ENCODE measurements at places on chromosomes 2 and 18.

- DNase-seq: no peak
Observed at GRCh38 chr2:165144315-165144714, 59.5 kb downstream of the SCN3A start.

- no peak for DNase-seq
Observed at GRCh38 chr2:171136024-171136423, 24.7 kb downstream of the TLK1 start.

DNA sequence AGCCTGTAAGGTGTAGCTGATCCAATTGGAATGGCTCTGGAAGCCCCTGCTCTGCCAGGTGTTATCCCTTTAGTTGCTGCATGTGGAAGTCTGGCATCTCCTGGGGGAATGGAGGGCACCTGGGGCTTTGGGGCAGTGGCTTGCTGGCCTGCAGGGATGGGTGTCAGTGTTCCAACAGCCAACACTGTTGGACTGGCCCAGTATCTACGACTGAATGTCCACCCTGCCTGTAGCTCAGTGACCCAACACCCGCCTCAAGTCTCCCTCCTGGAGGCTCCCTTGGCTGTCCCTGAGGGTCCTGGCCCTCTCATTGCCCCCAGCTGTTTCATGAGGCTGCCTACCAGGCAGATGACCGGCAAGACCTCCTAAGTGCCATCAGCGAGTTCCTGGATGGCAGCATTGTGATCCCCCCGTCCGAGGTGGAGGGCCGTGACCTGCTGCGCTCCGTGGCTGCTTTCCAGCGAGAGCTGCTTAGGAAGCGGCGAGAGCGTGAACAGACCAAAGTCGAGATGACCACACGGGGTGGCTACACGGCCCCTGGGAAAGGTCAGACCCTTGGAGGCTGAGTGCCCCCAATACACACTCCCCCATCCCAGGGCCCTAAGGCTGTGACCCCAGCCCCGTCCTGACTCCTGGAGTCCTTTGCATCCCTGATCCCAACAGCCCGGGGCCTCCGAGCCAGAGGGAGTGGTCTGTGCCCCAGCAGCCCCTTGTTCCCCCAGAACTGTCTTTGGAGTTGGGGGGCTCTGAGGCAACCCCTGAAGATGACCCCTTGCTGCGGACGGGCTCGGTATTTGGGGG is 7.7 kb downstream of the SLC4A3 start:
- no peak for DNase-seq

DNA sequence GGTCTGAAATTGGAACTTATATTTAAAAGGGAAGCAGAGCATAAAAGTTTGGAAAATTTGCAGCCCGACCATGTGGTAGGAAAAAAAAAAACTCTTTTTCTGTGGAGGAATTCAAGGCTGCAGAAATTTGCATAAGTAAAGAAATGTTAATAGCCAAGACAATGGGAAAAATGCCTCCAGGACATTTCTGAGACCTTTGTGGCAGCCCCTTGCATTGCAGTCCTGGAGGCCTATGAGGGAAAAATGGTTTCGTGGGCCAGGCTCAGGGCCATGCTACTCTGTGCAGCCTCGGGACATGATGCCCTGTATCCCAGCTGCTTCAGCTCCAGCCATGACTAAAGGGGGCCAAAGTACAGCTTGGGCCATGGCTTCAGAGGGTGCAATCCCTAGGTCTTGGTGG is 71.9 kb upstream of the SLC16A14 start:
- DNase-seq: no peak

DNA sequence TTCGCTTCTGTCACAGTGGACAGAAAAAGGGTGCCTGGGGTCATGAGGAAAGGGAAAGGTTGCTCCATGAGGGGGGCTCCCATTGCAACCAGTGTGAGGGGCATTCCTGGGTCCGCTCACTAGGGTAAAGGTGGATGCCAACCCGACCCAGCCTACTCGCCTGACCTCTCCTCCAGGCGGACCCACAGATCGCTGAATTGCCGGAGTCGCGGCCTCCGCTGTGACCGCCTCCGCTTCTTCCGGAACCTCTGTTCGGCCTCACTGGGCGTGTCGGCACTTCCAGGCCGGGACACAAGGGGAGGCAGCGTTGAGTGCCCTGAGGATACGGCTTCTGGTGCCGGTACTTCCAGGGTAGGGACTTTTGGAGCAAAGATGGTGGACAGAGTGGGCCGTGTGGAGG is 57.1 kb downstream of the TRABD2A start:
- DNase-seq: no peak

DNA sequence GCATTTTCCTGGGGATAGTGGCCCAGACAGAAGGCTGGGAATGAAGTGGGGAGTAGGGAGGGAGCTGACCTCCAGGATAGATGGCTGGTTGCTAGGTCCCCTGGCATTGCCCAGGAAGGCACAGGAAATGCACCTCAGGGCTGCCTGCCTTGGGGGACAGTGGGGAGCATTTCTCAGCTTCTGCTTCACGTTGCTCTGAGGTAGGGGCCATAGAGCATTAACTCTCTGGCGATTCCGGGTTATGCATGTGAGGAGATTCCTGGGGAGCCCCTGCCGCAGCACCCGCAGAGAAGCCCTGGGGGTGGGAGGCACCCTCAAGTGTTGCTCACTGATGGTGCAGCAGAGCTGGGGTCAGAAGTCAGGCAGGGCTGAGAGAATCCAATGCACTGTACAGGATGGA is 256.5 kb downstream of the CYP26B1 start:
- DNase-seq: no peak

DNA sequence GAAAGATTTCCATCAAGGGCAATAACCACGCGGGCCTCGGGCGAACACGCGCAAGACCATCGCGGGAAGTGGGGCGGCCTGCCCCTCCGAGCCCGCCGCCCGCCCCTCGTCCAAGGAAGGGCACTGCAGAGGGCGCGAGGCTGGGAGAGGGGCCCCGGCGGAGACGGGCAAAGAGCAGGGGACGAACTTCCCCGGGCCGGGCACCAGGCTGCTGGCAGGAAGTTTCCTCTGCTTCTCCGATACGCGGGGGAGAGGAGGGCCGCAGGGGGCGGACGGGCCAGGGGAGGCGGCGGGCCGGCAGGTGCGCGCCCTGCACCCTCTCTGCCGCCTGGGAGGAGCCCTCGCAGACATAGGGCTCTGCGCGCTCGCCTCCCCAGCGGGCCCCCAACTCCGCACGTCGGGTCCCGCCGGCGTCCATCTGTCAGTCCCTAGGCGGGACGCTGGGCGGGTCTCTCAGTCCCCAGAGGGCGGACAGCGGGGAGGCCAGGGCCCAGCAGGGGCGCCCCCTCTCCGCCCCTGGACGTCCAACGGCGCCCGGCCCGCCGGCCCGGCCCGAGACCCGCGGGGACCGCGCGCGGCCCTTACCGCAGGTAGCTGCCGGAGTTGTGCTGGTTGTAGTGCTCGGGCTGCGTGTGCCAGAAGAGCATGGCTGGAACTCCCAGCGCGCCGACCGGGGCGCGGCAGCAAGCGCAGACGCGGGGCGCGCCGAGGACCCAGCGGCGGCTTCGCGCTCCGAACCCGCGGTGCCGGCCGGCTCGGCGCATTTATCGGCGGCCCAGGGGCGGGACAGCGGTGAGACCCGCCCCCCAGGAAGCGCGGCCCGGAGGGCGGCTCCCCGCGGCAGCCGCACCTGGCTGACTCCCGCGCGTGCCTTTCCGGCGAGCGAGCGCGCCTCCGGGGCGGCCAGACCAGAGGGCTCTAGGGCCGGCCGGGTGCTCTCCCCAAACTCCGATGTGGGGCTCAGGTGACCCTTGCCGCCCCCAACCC is at the start of gene TFCP2L1:
TFCP2L1 (minus strand) TSS at position 740 of the 987 bp plus-strand sequence; CDS start at position 647, 93 bp downstream.
- DNase-seq: no peak

- DNase-seq: no peak
Observed at GRCh38 chr2:236338495-236339184, 74.4 kb upstream of the ASB18 start.

- DNase-seq: no peak
Observed at GRCh38 chr18:41378598-41378997, 576.4 kb upstream of the PIK3C3 start.

GRCh38 chr2:114128725-114129124 is 238.8 kb downstream of the ACTR3 start:
- no peak for DNase-seq

- no peak for DNase-seq
Observed at GRCh38 chr2:218368621-218369153, 12.0 kb downstream of the CATIP start.

GRCh38 chr18:65753520-65753919 is 2.7 kb downstream of the CDH7 start:
- DNase-seq: no peak

- no peak for DNase-seq
Observed at GRCh38 chr2:69278366-69278765, 108.7 kb downstream of the GFPT1 start.

GRCh38 chr2:28058791-28059190 is 168.3 kb downstream of the BABAM2 start:
- no peak for DNase-seq

DNA sequence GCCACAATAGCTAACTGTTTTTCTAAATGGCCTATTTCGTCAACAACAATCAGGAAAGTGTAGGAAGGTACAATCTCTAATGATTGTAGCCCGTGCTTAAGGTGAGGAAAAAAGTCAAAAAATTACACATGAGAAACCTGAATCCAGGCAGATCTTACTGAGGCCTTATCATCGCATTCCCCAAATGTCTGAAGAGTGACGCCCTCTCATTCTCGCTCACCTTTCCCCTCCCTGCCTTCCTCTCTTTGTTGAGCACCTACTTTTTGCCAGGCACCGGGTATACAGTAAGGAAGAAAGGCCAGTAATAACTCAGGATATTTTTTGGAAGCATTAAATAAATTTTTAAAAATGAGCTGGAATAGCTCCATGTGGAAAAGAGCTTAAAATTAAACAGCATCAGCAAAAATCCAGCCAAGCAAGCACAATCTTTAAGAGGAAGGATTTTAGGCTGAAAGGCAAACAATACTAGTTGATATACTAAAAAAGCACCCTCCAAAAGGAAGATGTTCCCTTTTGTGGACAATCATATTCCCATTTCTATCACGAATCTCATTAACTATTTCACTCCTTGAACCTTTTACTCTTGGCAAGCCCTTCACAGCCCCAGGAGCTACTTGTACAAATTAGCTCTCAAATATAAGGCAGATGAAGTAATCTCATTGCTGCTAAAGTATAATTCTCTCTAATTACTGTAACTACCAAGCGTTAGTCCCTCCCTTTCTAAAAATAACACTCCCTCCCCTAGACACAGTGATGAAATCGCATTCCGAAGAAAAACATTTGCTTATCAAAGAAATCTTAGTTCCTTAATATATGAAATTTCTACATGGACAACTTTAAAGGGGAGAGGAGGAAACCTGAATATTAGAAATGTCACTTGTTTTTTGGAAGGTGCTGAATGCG is 40.0 kb downstream of the STAT1 start:
- DNase-seq: no peak

GRCh38 chr2:124810132-124810531 is 785.0 kb downstream of the CNTNAP5 start:
- no peak for DNase-seq

DNA sequence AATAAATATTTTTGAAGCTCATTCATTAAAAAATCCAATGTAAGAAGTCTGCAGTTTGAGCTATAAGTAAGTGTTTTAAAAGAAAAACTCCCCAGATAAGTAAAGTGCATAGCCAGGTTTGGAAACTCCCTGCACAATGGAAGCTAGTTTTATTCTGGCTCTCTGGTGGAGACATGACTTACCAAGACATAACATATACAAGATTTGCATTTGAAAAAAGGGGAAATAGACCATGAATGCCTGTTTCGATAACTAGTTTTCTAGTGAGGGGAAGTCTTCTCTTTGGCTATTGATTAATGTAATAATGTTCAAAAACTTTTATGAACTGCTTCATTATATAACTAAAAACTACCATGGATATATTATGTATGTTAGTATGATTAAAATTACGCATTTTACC is 435.2 kb downstream of the ARHGAP15 start:
- DNase-seq: no peak

DNA sequence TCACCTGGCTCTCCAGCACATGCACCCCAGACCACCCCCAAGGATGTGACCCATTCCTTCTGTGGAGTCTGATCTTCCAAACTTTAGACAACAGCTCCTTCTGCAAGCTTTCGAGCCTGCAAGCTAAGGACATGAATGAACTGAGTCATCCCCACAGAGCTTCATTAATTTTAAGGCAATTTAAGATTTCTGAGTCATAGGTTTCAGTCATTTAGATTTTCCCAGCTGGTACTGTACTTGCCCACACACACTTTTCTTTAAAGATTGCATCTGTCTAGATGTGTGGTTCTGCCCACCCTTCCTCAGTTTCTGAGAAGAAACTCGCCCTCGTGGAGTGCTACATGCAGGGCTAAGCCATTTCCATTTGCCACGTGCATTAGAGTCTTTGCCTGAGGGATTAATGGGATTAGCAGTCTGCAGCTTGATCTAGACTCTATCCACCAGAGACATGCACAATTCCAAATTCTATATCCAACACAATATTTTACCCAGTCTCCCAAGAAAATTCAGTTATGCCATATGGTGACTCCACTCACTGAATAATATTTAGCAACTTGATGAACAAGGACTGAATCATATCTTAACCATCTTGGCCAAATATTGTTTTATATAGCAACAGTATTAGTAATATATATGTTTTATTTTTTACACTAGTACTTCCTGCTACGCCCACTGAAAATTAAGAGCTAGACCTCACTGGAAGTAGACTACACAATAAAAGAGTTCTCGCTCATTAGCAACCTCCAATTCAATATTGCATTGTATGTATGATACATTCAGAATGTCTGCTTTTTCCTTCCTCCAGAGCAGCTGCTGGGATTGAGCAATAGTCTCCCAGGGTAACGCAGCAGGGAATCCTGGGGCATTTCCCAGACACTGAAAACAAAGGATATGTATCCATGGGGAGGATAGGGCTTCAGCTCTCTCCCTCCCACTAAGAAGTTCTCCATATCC is 14.3 kb upstream of the TRIB2 start:
- no peak for DNase-seq

DNA sequence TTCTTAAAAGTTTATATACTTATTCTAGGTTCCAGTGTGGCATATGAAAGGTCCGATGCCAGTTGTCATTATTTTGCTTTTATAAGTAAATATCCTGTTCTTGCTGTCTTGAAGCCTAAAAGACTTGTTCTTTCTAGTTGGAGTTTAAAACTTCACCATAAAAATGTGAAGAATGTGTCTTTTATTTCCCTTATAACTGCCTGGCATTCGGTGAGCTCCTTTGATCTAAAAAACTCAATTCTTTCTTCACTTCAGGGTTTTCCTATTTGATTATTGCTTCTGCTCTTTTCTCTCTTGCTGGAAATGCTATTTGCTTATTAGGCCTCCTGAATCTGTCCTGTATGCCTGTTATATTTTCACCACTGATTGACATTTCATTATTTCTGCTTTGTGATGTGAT is 51.6 kb downstream of the TSPYL6 start:
- DNase-seq: no peak

GRCh38 chr2:69918401-69918800 is 3.5 kb downstream of the MXD1 start:
- DNase-seq: no peak

GRCh38 chr2:202050652-202051051 is 17.0 kb downstream of the FZD7 start:
- no peak for DNase-seq

- no peak for DNase-seq
Observed at GRCh38 chr2:214006601-214007000, 404.3 kb upstream of the VWC2L start.
